EH (cell line): ENCODE measurements at places on chromosomes 11 and 22.
A peak's percentile ranks its signal among the peaks of the same experiment; 100 is the strongest.

DNA sequence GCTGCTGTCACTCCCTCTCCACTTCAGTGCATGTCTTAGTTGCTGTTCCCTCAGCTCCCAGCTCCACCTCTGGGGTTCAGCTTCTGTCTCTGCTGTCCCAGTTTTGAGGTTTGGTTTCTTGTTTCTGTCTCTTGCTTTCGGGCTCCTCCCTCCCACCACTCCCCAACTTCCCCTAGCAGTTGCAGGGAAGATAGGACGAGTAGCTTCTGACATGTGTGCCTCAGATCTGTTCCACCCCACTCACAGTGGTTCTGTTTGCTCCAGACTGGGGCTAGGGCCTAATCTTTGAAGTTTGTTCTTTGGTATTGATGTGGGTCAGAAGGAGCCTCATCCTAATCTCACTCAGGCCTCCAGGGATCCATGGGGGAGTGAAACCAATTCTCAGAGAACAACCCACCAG lies 2.6 kb upstream of the RRM1 start:
- DNase-seq: no peak

- no peak for DNase-seq
Measured at GRCh38 chr11:74141908-74142307, 28.9 kb downstream of the C2CD3 start.

GRCh38 chr22:30829901-30830550 lies 135.4 kb downstream of the OSBP2 start:
- peak; percentile 98 for DNase-seq

- DNase-seq: no peak
Measured at GRCh38 chr11:4090258-4090657, 4.3 kb upstream of the RRM1 start.

GRCh38 chr11:15146271-15147003 lies 31.7 kb downstream of the INSC start:
- peak; percentile 58 for DNase-seq

DNA sequence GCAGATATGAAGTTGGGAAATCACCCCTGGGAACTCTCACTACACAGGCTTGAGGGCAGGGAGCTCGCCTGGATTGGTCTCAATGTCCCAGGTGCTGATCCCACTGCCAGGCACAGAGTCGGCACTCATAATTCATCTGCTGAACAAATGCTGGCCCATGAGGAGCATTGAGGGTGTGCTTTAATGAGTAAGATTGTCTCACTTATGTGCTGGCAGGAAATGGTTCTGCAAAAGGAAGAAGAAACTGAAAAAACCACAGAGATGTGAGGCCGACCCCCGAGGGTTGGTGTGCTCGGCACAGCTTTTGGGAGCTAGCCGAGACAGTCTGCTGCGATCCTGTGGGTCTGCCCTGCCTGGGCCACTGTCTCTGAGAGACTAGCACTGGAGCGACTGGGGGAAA lies 9.4 kb downstream of the PLAAT2 start:
- peak; percentile 45 for DNase-seq

- no peak for DNase-seq
Measured at GRCh38 chr11:58933661-58934060, 5.6 kb upstream of the GLYATL1 start.

DNA sequence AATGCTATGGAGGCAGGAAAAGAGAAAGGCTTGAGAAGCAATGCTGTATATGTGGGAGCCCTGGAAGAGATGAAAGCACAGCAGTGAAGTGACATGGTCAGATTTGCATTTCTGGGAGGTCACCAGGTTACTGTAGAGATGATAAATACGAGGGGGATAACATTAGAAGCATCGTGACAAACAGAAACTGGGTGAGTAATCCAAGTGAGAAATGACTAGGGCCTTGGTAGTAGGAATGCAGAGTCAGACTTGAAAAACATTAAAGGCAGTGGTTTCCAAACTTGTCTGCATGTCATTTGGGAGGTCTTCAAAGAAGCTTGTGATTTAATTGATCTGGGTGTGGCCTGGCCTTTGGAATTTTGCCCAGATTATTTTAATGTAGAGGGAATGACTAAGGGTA lies 43.9 kb downstream of the CCDC34 start:
- peak; percentile 78 for DNase-seq

DNA sequence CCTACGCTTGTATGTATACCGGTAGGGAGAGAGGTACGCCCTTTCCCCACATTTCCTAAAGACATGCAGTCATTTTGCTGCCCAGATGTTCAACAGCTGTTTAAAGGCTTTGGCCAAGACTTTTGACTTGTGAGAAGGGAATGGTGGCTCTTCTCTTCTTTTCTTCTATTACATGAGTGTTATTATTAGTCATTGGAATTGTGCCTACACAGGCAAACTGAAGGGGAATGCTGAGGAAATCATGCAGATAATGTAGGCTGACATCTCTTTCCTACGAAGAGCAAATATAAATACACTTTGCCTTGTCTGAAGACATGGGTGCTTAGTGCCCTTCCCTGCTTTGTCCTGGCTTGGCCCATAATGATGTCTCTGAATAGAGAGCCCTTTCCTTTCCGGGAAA lies 194.3 kb upstream of the NARS2 start:
- DNase-seq: no peak

DNA sequence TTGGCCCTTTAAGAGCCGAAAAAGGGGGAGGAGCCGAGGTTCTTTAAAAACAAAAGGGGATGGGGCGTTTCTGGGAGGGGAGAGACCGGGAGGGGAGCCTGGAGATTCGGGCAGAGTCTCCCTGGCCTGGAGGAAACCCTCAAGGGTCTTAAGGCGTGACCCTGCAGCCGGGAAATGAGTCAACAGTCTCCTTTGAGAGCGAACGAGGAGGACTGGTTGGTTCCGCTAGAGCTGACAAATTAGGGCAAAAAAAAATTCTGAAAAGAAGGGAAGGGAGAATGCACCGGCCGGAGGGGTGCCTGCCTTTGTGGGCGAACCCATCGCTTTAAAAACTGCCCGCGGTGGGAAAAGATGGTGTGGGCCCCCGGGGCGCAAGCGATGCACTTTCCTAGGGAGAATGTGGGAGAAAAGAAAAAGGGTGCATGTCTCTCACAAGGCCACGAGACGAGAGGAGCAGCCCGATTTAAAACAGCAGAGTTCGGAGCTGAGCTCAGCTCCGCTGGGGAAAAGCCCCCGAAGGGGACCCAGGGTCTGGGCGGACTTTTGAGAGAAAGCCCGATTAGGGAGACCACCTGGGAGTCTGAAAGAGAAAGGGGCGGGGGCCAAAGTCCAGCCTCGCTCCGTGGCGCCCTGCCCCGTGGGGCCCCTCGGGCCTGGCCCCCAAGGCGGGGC lies 874 bp downstream of the ZFTA start:
- peak; percentile 87 for DNase-seq

- no peak for DNase-seq
Measured at GRCh38 chr22:40673017-40673416, 6.3 kb upstream of the MCHR1 start.

GRCh38 chr22:32164075-32164860 lies 5.2 kb upstream of the C22orf42 start:
- no peak for DNase-seq

DNA sequence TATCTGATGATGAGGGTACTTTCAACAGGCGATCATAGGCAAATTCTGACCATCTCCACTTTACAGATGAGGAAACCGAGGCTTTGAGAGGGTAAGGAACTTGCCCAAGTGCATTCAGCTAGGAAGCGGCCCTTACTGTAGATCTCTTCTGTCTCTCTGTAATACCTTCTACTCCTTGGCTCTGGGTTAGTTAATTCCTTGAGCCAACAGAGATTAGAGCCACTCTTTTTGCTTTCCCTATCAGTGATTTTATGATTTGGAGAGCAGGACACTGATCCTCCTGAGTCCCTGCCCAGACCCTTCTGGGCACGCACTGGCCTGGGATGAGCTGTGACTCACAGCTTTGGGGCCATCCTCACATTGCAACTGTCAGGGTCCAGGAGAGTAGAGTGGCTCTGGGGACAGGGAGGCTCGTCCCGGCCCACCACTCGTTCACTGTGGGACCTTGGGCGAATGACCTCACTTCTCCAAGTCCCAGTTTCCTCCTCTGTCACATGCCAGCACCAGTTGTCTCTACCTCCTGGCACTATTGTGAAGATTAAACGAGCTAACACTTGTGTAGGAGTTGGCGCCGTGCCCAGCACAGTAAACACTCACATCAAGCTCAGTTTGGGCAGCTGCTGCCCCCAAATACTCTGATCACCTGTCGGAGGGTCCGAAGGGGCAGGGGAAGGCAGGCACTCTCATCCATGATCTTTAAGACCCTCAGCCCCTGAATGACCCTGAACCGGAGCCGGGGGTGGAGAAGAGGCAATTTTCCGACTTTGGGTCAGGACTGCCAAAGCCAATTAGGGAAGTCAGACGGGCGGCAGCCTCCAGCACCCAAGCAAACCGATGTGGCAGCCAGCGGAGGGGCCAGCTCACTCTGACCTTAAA lies 235.0 kb downstream of the MIAT start:
- peak; percentile 57 for DNase-seq

DNA sequence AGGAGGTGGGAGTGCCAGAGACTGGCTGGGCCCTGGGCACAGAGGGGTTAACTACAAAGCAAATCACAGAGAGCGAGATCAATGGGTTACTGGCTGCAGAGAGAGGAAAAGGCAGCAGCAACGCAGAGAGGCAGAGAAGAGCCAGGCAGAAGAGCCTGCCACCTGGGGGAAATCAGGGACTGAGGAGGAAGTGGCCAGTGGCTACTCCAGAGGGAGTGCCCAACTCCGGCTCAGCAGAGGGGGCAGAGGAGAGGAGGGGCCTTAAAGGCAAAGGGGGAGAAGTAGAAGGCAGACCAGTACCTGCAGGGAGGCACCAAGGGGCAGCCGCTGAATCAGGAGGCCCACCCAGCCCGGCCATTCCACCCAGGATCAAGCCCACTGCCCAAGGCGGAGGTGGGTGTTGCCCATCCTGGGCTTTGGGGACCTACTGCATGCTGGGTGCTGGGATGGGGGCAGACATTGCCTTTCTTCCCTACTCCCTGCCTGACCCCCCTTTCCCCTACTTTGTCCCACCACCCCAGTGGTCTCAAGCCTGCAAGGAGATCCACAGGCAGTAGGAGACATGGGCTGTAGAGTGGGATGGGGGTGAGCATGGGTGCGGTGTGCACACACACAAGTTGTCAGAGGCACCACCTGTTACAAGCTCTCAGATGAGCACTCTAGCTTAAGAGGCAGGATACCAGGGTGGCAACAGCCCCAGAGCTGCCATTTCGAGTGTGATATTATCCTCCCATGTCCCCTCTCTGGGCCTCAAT lies 926 bp upstream of the GALR3 start:
- DNase-seq: no peak

DNA sequence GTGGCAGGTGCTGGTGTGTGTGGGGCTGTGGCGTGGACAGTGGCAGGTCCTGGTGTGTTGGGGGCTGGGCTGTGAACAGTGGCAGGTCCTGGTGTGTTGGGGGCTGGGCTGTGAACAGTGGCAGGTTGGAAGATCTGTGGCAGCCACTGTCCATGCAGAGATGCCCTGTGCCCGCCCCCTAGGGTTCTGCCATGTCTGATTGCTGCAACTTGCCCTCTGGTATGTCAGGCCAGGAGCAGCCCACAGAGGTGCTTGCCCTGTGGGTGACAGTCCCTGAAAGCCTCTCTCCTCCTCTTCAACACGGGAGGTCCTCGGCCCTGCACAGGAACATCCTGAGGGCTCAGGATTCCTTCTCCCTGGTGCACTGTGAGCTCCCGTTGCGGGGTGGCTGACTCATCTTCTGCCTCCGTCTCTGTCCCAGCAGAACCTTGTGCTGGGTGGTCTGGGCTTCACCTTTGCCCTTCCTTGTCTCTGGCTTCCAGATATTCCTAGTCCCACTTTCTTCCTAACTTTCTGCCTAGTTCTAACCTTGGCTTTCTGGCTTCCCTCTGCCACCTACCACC lies 13.5 kb downstream of the OPCML start:
- no peak for DNase-seq

- DNase-seq: no peak
Measured at GRCh38 chr11:128913806-128914205, 22.6 kb downstream of the KCNJ5 start.

DNA sequence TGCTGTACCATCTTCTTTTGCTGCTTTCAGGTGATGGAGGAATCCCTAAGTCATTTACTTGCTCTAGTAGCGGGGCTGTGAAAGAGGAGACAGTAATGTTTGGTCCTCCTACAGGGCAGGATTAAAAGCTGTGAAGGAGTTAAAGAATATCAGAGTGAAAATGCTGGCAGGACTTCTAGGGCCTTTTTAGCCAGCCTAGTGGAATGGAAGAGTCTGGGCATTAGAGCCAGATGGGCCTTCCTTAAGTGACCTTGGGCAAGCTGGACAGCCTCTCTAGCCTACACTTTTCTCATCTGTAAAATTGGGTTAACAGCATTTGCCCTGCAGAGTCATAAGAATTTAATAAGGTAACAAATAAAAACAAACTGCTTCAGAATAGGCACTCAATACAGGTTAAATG lies 114.7 kb downstream of the RBFOX2 start:
- no peak for DNase-seq

DNA sequence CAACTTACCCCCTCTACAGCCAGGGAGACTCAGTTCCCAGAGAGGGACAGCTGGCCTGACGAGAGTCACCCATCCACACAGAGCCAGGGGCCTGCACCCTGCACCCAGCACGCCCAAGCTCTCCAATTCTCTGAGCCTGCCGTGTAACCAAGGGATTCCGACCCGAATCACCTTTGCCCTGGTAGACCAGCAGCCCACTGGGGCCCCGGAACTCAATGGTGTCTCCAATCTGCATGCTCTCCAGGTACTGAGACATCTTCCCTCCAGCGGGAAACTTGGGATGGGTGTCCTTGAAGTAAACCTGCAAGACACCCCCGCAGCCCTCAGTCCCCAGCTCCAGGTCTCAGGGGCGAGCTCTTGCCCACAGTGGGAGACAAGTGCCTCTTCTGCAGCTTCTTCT lies 12.4 kb downstream of the ATP5MGL start:
- DNase-seq: no peak

- DNase-seq: no peak
Measured at GRCh38 chr11:117772360-117772759, 24.7 kb downstream of the DSCAML1 start.
